ENCODE measurements at places on chromosomes 4 and X.

GRCh38 chrX:6718766-6719165 lies 183.8 kb upstream of the VCX3A start:
- DNase-seq = no peak

- DNase-seq = no peak
Measured at GRCh38 chr4:159382856-159383561, 280.1 kb downstream of the RAPGEF2 start.

DNA sequence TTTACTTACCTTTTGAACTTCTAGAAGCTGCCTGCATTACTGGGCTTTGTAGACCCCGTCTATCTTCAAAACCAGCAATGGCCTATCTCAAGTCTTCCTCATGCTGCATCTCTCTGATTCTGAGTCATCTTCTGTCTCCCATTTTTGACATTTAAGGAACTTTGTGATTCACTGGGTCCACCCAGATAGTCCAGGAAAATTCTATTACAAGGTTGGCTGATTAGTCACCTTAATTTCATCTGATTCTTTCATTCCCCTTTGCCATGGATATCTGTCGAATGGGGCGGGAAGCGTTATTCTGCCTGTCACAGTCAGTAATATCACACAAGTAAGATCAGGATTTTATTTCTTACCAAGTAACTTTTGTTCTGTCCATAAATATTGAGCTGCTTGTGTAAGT lies 618.0 kb downstream of the CCSER1 start:
- no peak for DNase-seq

GRCh38 chrX:17072721-17073230 lies 126.3 kb downstream of the REPS2 start:
- DNase-seq = no peak

DNA sequence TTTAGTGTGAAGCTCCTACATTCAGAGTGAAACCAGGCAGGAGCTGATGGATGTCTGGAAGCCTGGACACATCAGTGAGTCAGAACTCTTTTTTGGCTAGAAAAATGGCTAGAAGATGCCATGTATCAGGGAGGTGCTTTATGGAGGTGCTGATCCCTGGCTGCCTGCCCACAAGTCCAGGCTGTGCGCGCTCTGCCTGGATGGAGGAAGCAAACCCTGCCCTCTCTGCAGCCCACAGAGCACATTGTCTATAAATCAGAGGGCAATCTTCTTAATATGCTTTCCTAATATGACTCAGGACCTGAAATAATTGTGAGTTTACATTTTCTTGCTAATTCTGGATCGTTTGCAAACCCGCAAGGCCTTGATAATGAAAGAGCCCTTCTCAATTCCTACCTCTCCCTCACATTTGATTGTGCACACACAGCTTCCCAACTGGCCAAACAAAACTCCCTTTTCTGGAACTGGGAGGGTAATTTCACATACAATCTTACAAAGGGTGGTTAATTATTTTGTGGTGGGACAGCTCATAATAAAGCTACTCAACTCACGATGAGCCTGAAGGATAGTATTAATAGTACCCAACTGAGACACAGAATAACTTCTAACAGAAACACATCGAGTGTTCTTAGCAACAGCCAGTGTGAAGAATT lies 11.7 kb downstream of the MFAP3L start:
- no peak for DNase-seq

All from sciatic nerve (tissue), 2 donors.